Left ventricle myocardium superior (tissue), 1 donor: ENCODE measurements at places on chromosomes 13 and 19.

GRCh38 chr13:50125304-50125553, 110.0 kb downstream of the KCNRG start:
- no peak for DNase-seq

DNA sequence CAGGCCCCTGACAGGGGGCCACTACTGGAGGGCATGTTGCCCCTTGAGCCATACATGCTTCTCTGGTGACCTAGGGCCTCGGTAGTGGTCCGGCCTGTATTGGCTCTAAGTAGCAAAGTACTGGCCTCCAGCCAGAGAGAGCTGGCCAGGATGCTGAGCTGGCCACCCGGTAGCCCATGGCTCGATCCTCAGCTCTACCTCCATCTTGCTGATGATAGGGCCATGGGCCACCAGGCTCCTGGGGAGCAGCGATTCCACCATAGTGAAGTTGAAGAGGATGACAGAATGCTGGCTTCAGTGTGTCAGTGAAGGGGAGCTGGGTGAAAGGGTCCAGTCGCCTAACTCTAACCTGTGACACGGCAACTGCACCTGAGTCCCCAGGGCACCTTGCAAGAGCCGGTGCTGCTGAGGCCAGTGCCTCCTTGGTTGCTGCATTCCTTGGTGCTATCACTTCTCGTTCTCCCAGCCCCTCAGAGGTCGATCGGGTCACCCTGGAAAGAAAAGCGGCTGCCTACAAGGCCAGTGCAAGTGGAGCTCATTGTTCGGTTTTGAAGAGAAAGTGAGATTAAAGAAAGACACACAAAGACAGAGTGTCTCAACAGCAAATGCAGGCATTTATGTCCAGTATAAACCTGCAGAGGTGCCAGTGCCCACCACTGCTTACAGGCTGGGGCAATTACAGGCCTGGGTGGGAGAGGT, 5.0 kb downstream of the FPR3 start:
- peak; percentile 66 for DNase-seq

GRCh38 chr13:19927117-19927748, 31.3 kb upstream of the ZMYM2 start:
- no peak for DNase-seq

DNA sequence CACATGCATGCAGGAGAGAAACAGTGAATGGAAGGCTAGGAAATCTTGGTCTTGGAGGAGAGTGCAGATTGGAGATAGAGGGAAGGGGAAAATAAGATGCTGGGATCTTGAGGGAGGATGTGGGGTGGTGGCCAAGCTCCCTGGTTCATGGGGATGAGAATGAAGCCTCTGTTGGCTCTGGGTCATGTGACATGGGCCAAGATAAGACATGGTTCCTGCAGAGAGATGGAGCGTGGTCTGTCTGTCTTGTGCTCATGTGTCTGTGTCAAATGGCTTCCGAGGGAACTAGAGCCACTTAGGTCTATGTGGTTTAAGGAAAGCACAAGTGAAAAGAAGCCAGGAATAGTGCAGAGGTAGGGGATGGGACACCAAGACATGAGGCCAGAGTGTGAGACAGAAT, 30.8 kb upstream of the FFAR2 start:
- no peak for DNase-seq

DNA sequence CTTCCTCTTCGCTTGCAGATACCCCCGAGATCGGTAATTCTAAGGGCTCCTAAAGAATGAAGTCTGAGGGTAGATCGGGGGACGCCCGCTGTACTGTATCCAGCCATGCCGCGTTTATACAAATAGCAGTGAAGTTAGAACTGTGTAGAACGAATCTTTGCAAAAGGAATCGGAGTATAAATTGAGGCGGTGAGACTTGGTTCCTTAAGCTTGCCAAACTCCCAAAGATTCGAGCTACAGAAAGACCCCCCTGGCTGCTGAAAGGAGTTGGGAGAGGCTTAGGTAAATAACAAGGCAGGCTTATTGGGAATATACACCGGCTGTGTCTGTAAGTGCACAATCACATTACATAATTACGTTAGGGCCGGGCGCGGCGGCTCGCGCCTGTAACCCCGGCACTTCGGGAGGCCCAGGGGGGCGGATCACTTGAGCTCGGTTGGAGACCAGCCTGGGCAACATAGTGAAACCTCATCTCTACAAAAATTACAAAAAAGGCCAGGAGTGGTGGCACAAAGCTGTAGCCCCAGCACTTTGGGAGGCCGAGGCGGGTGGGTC, 12.2 kb downstream of the TMEM160 start:
- peak; percentile 48 for DNase-seq

DNA sequence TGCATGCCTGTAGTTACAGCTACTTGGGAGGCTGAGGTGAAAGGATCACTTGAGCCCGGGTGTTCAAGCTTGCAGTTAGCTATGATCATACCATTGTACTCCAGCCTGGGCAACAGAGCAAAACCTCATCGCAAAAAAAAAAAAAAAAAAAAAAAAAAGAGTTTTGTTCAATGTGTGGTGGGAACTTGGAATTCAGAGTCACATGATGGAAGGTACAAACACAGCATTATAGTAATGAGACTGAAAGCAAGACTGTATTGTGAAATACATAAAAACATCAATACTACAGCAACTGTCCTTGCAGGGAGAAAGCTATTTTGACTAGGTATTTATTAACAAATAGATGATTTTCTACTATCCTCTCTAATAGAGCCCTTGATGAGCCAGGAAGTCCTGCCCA, 393.2 kb downstream of the DLEU7 start:
- DNase-seq: no peak

DNA sequence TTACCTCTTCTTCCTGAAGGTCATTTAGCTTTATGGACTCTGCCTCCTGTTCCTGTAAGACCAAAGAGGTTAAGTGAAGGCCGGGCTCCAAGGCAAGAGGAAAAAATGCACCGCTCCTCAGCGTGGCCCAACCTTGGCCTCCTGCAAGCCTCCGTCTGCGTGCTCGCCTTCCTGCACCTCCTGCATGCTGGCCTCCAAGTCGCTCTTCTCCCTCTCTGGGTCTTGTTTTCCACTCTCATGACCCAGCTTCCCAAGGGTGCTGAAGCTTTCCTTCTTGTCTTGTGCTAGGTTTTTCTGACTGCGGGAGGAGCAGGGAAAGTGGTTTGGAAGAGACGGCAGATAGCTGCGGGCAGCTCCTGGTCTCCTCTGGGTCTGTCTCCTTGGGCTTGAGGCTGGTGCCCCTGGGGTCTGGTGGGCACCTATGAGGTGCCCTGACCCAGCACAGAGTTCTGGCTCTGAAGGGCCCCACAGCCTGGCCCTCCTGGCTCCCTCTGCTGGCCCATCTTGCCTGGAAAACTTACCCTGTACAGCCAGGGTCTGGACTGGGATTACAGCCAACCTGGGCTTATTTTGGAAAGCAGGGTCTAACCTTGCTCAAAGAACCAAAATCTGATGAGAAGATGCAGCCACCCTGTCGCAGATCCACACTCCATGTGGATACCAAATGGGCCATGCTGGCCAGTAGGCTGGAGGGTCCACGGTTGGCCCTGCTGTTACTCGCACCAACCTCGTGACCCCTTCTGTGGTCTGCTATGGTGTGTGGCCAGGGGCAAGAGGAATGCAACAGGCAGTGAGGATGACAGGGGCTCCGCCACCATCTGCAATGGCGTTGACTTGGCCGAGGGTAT, 5.2 kb downstream of the C13orf46 start:
- DNase-seq: peak; percentile 13

GRCh38 chr13:50684366-50684765, 159.1 kb downstream of the DLEU7 start:
- peak; percentile 35 for DNase-seq

DNA sequence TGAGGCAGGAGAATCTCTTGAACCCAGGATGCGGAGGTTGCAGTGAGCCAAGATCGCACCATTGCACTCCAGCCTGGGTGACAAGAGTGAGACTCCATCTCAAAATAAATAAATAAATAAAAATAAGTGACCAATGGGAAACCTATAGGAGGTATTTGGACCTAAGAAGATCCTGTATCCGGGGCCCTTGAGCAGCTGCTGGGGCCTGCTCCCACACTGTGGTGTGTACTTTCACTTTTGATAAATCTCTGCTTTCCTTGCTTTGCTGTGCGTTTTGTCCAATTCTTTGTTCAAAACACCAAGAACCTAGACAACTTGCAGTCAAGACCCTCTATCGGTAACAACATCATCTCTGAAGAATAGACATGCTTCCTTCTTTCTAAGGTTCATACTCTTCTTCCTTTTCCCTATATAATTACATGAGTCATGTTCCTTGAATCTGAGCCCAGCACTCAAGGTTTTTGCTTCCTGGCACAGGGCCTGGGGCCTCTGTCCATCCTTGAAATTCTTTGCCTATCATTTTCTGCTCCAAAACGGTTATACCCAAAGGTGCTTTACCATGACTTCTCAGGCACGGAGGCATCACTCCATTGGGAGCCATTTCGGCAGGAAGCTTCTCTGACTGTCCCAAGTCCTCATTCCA, 14.2 kb upstream of the PNMA8C start:
- DNase-seq: peak; percentile 43

DNA sequence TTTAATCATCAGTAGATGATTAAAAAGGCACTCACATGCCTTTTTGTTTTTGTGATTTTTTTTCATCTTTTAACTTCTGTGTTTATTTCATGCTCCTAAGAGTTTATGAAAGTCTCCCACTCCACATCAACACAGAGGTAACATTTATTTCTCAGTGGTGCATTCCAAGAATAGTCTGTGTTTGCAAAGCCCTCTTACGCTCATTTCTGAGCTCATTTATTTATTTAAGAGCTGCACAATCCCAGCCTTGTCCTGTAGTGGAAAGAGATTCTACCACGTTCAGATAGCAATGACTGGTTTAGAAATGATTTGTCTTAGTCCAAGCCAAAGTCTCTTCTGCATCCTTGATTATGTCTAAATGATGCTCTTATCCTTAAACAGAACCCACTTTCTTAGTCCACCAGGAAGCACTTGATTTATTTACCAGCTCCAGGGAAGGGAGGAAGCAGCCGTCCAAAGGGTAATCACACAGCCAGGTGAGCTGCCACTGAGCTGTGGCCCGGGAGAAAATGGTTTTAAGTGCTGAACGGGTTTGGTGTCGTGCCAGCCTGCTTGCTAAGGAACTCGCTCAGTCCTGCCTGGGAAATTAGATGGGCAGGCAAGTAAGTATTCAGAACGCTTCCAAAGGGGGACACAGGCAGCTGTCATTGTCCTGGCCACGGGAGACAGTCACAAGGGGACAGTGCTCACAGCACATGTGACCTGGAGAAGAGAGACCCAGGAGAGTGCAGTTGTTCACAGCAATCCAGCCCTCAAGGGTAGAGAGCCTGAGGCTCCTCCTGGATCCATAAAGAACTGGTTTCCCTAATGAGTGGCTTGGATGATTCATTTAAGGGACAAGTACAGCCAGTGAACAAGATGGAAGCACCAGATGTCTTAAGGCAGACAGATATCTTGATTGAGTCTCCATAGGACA, 131.8 kb upstream of the WASF3 start:
- no peak for DNase-seq

- peak; percentile 73 for DNase-seq
Observed at GRCh38 chr19:2270157-2270422, 11.9 kb downstream of the PEAK3 start.

GRCh38 chr19:38714354-38714778, 29.9 kb downstream of the CAPN12 start:
- DNase-seq: peak; percentile 76

- no peak for DNase-seq
Observed at GRCh38 chr13:83216479-83217245, 665.6 kb downstream of the SLITRK1 start.

- no peak for DNase-seq
Observed at GRCh38 chr13:92414851-92415250, 811.8 kb upstream of the GPC6 start.

DNA sequence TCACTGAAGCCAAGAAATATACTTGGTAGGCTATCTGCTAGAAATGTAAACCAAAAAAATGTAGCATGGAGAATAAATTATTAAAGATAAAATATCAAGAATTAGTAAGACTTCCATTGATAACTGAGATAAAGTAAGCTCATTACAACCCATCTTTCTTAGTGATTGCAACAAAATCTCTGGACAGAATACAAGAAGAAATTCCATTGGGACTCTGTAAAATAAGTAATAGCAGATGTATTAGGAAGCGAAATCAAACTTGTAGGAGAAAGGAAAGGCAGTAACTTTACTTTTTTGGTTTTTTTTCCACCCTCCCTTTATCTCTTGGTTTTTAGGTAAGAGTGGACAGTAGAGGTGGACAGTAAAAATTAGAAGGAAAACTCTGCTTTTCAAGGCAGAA, 605.7 kb downstream of the DACH1 start:
- no peak for DNase-seq
